GM23248 (cell line): ENCODE measurements at places on chromosomes 6 and 20. TPM values are rescaled to one million over a fixed set of nuclear protein-coding genes. Genes with fewer than 3 reads are reported as not detected.

KCNG1 gene
- polyA plus RNA-seq: 10.4 and 11.1 TPM in 2 replicates

TTLL9 gene
- not detected in 2 replicates for polyA plus RNA-seq

TPD52L1 gene
- polyA plus RNA-seq: 11.3 and 12.3 TPM in 2 replicates

IL17F gene
- not detected in 2 replicates for polyA plus RNA-seq

ELOVL4 gene
- 12.5 TPM in 2 replicates for polyA plus RNA-seq

IRF4 gene
- polyA plus RNA-seq: 0.23 and 0.70 TPM in 2 replicates

BPIFA1 gene
- not detected in 2 replicates for polyA plus RNA-seq

OXT gene
- polyA plus RNA-seq: 0.40 and 0.70 TPM in 2 replicates

BTN1A1 gene
- not detected in 2 replicates for polyA plus RNA-seq

PBOV1 gene
- not detected in 2 replicates for polyA plus RNA-seq

DNMT3B gene
- 0.81 and 0.85 TPM in 2 replicates for polyA plus RNA-seq

CST11 gene
- not detected in 2 replicates for polyA plus RNA-seq

KCNQ5 gene
- 4.9 and 5.7 TPM in 2 replicates for polyA plus RNA-seq

HDGFL1 gene
- polyA plus RNA-seq: not detected in 2 replicates

HLA-DRB1 gene
- polyA plus RNA-seq: 0.21 and 0.52 TPM in 2 replicates

PLN gene
- polyA plus RNA-seq: 0.49 TPM in 1 of 2 replicates, not detected in the other

NKX2-2 gene
- polyA plus RNA-seq: not detected in 2 replicates
